Fibroblast of skin of right biceps (primary cell): ENCODE measurements at places on chromosomes 7 and 10.

GRCh38 chr10:108902619-108903285 lies 1020.6 kb downstream of the XPNPEP1 start:
- DNase-seq, result no peak

GRCh38 chr10:53029449-53029848 lies 256.9 kb upstream of the MBL2 start:
- DNase-seq, result no peak

- peak; percentile 48 for DNase-seq
These were observed 54.3 kb downstream of the ERCC6 start for GRCh38 chr10:49484486-49485235.

GRCh38 chr7:41098846-41099245 lies 604.0 kb downstream of the INHBA start:
- peak; percentile 27 for DNase-seq

- no peak for DNase-seq
These were observed 180.0 kb upstream of the SH2B2 start for GRCh38 chr7:102106625-102107024.

- peak; percentile 36 for DNase-seq
These were observed 121.6 kb upstream of the ZNF92 start for GRCh38 chr7:65251851-65252620.

DNA sequence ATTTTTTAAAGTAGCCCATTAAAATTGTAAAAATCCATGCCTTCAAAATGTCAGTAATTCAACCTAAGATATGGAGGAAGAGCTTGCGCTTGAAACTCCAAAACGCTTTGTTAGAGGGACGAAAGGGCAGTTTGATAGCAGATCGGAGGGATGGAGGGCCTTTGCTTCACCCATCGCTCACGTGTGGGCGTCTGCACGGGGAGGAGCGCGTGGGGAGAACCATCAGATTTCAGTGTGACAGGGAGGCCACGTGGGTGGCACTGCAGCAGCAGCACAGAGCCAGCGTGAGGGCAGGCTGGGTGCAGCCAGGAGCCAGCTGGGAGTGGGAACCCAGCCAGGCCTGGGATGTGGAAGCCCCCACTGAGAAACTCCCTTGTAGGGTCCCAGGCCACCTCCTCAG lies 325.5 kb downstream of the PAXIP1 start:
- no peak for DNase-seq

DNA sequence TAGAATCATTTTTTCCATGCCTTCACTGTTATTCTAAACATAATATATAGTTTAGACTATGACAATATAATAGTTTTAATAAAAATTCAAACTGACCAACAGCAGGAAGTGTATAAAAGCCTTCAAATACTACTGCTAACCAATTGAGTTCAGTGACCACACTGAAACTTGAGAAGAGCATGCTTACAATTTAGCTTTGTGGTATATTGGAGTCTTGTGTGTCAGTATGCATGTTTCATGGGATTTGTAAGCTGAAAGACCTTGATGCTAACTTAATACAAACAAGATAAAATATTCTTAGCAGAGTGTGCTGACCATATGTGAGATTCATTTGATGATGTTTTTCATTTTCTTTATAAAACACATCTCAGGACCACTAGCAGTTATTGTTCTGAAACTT lies 395.5 kb downstream of the SUGCT start:
- DNase-seq, result no peak

GRCh38 chr10:126696684-126697083 lies 26.2 kb upstream of the C10orf90 start:
- no peak for DNase-seq

- DNase-seq, result no peak
These were observed 41.0 kb downstream of the TSPAN15 start for GRCh38 chr10:69492091-69492745.

GRCh38 chr7:112019932-112020331 lies 186.3 kb downstream of the DOCK4 start:
- DNase-seq, result no peak

- DNase-seq, result no peak
These were observed 68.6 kb upstream of the KMT2C start for GRCh38 chr7:152504367-152504766.

DNA sequence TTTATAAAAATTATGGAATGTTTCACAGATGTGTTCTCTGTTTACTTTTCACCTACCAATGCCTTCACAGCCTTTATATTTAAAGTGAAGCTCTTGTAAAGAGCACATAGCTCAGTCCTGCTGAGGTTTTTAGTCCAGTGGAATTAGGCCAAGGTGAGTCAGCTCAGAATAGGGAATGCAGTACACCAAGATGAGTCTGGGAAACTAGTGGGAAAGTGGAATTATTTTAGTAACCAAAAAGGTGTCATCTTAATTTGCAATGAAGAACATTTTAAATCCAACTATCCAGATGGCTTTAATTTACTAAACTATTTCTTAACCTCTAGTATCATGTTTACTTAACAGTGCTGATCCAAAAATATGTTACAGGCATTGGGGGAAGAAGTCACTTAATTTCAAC lies 236.3 kb upstream of the CTBP2 start:
- DNase-seq, result peak; percentile 83

DNA sequence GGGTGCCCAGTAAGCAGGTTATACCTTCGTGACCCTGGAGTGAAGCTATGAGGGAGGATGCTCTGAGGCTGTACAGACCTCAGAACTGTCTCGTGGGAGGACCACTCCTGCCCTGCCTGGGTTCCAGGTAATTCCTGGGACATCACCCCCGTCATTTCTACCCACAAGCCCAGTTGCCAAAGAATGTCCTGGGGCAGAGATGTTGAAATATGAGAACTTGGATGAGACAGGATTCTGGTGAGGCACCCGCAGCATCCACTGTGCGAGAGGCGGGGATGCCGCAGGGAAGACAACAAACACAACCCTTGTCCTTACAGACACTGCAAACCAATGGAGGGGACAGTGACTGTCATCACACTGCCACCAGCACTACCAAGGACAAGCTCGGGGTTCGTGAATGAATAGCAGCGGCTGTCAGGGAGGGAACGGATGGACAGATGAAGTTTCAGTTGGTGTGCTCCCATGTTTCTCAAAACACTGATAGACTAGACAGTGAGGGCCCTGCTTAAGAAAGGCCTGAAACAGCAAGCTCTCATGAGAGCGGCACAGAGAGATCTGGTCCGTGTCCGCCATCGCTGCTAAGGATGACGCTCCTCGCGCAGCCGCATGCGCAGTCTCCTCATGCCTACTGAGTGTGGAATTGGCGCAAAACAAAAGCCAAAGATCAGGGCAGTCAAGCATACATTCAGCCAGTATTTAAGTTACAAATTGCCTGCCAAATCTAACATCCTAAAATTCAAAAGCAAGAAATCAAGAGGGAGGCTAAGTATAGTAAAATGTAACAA lies 82.0 kb upstream of the RHEB start:
- DNase-seq, result no peak

- peak; percentile 99 for DNase-seq
These were observed 817.6 kb downstream of the TNS3 start for GRCh38 chr7:46764100-46764936.

GRCh38 chr7:51647931-51648351 lies 331.3 kb upstream of the COBL start:
- DNase-seq, result peak; percentile 0

DNA sequence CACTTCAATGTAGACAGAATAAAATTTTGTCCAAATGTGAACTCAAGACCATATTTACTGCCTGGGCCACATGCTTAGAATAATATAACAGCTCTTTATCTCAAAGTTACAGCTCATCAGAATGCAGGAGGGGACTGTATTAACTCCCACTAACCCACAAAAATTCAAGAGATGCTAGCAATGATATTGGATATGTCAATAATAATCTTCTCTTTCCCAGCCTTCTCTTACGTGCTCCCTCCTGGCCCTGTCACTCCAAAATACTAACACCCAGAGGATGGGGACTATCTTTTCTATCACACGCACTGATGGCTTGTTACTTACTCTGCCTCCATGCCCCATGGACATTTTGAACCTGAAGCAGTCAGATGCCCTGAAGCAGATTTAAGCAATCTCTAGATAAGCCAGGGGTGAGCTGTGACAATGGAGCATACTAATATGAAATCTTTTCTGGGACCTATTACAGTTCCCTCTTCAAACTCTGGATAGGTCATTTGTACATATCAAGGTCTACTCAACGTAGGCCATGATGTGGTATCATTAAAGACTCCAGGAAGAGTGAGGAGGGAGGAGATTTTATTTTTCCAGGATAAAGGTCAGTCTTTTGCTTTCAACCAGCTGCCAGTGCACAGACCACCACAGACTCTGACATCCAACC lies 803.0 kb downstream of the GRM8 start:
- no peak for DNase-seq

GRCh38 chr7:95213148-95213547 lies 111.2 kb downstream of the PON1 start:
- DNase-seq, result no peak

GRCh38 chr7:98281757-98282606 lies 496 bp downstream of the BRI3 start:
- no peak for DNase-seq
